ENCODE measurements at places on chromosomes 2 and 18.

- peak; percentile 78 for DNase-seq
These were observed 4.5 kb downstream of the ZFP36L2 start for GRCh38 chr2:43221763-43222474.

- DNase-seq, result no peak
These were observed 50.7 kb downstream of the CIB4 start for GRCh38 chr2:26590508-26590907.

GRCh38 chr2:7018767-7019166 is 101.6 kb downstream of the RNF144A start:
- no peak for DNase-seq

GRCh38 chr18:24914171-24914525 is 437.8 kb downstream of the ZNF521 start:
- no peak for DNase-seq

GRCh38 chr2:154762638-154763037 is 64.1 kb downstream of the KCNJ3 start:
- DNase-seq, result no peak

- DNase-seq, result no peak
These were observed 44.6 kb downstream of the TGIF1 start for GRCh38 chr18:3494569-3494968.

GRCh38 chr2:107111623-107112022 is 225.7 kb upstream of the ST6GAL2 start:
- no peak for DNase-seq

DNA sequence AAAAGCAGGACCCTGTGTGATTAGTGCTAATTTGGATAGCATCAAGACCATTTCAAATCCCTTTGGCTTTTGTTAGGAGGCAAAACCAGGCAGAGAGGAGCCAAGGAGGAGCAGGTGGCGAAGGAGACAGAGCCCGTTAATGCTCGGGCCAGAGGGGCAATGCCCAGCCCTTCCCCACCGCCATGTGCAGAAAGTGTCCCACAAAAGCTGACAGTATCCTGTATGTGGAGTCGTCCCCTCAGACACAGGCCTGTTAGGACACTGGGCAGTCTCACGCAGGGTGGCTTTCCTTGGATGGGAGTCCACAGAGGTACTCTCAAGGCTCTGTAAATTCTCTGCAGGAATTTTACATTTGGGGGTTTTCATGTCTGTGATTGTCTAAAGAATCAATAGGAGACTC is 44.8 kb upstream of the TFCP2L1 start:
- no peak for DNase-seq

GRCh38 chr2:234169674-234170073 is 119.2 kb downstream of the SPP2 start:
- no peak for DNase-seq

GRCh38 chr18:74980669-74981068 is 228.3 kb downstream of the PTGR3 start:
- DNase-seq, result no peak

GRCh38 chr18:7584646-7585275 is 17.6 kb downstream of the PTPRM start:
- no peak for DNase-seq

- no peak for DNase-seq
These were observed 44.1 kb upstream of the TMEM178A start for GRCh38 chr2:39621596-39621995.

GRCh38 chr2:168137510-168138180 is 109.8 kb downstream of the STK39 start:
- no peak for DNase-seq

Data from AG09309 (cell line).